AG09319 (cell line): ENCODE measurements at places on chromosomes 1 and 21.

DNA sequence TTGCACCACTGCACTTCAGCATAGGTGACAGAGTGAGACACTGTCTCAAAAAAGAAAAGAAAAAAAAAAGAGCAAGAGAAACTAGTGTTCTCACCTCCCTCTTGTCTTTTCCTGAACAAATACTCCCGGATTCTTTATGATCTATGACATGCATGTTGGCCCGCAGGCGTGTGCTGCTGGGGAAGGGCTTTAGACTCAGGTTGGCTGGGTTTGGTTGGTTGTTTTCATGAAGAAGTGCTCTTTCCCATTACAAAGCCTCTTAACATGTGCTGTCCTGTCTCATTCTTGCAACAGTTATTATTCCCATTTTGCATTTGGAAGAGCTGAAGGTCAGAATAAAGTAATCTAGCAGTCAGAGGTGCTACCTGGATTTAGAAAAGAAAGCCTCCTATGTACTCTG is 79.5 kb downstream of the TRABD2B start:
- DNase-seq = no peak

- DNase-seq = no peak
Observed at GRCh38 chr1:57319165-57319564, 104.7 kb downstream of the DAB1 start.

DNA sequence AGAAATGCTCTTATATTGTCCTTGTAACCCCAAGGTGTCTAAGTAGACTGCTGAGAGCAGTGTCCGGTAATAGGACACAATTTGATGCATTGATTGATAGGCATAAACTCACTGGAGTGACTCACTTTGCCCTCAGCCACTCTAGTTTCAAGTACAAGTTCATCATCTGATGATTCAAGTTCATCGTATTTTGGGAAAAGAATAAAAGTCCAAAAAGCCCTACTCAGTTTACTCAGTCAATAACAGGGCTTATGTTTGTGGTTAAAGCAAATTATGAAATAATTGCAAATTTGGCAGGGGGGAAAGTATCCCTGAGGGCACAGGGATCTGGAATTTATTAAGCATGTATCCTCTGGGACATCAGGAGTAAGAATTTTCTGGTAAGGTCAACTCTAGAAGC is 7.6 kb upstream of the ATF3 start:
- peak; percentile 59 for DNase-seq

DNA sequence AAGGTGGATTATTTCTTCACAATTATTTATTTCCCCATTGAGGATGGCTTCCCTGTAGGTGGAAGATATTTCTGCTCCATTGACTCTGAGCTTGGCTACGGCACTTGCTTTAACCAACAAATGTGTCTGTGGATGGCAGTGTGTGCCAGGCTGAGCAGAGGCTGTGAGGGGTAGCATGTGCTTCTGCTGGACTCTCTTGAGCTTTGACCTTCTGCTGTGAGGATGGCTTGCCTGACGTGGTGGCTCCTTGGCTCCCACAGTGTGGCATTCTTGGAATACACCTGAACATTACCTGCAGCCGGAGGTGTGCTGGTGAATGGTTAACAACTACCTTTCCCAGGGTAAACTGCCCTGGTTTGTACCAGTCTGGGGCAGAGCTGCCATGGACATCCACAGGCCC is 46.8 kb downstream of the WDR3 start:
- no peak for DNase-seq

- DNase-seq = no peak
Observed at GRCh38 chr1:49626472-49626871, 397.3 kb downstream of the AGBL4 start.

DNA sequence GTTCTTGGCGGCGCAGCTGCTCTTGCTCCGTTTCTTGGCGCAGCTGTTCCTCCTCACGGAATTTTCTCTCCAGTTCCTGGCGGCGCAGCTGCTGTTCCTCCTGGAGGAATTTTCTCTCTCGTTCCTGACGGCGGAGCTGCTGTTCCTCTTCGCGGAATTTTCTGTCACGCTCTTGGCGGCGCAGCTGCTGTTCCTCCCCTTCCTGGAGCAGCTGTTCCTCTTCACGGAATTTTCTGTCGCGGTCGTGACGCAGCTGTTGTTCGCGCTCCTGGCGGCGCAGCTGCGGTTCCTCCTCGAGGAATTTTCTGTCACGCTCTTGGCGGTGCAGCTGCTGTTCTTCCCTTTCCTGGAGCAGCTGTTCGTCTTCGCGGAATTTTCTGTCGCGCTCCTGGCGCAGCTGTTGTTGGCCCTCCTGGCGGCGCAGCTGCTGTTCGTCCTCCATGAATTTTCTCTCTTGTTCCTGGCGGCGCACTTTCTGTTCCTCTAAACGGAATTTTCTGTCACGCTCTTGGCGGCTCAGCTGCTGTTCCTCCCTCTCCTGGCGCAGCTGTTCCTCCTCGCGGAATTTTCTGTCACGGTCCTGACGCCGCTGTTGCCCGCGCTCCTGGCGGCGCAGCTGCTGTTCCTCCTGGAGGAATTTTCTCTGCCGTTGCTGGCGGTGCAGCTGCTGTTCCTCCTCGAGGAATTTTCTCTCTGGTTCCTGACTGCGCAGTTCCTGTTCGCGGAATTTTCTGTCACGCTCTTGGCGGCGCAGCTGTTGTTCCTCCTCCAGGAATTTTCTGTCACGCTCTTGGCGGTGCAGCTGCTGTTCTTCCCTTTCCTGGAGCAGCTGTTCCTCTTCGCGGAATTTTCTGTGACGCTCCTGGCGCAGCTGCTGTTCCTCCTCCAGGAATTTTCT is 7.0 kb downstream of the TCHH start:
- no peak for DNase-seq

DNA sequence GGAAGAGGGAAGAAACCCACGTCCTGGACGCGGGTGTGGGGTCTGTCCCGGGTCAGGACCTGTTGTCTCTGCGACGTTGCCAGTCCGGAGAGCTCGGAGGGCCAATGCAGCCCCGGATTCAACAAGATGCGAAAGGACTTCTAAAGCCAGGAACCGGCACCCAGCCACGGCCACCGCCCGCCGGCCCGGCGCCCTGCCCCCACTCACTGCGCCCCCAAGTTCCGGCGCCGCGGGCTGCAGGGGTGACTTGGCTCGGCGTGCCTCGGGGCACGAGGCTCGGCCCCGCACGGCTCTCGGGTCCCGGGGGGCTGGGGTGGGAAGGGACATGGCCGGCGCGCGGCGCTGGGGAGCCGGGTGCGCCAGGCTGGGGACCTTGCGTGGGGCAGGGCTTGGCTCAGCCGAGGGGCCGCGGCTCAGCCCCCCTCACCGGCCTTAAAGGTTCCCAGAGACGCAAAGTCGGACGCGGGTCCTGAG is 51.8 kb upstream of the H6PD start:
- no peak for DNase-seq

- no peak for DNase-seq
Observed at GRCh38 chr1:219281831-219282230, 108.2 kb downstream of the LYPLAL1 start.

DNA sequence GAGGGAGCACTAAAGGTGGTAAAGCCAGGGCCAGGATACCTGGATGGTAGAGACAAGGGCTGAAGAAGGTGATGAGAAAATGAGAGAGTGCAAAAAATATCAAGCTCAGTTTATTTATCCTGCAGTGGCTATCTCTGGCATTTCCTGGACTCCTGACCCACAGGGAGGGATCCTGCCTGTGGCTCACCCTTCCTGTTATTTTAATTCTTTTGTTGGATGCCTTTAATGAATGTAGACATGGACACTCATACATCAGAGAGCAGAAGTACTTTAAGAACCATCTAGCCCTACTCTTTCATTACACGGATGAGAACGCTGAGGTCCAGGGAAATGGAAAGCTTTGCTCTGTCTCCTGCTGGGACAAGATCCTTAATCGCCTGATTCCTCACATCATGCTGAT is 20.6 kb downstream of the JUN start:
- DNase-seq = no peak

- no peak for DNase-seq
Observed at GRCh38 chr1:39892601-39893595, 8.8 kb downstream of the MYCL start.

- DNase-seq = no peak
Observed at GRCh38 chr21:41783476-41784180, 16.8 kb upstream of the RIPK4 start.

DNA sequence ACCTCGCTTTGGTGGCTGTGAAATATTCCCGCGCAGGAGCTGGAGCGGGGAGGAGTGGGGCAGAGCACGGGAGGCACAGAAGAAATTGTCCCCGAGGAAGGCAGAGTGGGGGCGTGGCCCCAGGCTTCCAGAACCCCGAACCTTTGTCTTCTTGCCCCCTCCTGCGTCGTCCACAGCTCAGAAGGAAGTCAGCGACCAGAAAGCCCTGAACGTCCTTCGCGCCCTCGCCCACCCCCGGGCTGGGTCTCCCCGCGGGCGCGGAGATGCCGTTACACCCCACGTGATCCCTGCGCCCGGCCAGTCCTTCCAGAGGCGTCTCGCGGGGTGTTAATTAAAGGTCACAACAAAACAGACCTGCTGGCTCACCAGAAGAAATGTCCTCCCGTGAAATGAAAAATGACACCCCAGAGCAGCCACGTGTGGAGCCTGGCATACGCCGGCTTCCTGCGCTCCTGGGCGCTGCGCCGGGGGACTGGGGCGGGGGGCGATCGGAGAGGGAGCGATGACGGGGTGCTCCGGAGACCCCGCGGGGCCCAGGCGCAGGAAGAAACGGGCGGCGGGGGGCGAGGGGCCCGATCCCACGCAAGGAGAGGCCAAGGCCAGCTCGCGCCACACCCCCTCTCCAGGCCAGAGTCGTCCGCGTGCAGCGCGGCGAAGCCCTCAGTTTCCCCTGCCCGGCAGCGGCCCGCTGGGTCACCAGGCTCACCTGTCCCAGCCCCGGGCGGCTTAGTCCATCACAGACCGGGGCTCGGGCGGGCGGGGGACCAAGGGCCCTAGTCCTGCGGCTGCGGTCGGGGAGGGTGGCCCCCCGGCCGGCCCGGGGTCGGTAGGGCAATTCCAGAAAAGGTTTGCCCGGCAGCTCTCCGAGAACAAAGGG is 995 bp upstream of the KIF26B start:
- no peak for DNase-seq
